HCT116 (cell line): ENCODE measurements at places on chromosomes 5 and 9. TPM values are rescaled to one million over a fixed set of nuclear protein-coding genes. Genes with fewer than 3 reads are reported as not detected.

DNA sequence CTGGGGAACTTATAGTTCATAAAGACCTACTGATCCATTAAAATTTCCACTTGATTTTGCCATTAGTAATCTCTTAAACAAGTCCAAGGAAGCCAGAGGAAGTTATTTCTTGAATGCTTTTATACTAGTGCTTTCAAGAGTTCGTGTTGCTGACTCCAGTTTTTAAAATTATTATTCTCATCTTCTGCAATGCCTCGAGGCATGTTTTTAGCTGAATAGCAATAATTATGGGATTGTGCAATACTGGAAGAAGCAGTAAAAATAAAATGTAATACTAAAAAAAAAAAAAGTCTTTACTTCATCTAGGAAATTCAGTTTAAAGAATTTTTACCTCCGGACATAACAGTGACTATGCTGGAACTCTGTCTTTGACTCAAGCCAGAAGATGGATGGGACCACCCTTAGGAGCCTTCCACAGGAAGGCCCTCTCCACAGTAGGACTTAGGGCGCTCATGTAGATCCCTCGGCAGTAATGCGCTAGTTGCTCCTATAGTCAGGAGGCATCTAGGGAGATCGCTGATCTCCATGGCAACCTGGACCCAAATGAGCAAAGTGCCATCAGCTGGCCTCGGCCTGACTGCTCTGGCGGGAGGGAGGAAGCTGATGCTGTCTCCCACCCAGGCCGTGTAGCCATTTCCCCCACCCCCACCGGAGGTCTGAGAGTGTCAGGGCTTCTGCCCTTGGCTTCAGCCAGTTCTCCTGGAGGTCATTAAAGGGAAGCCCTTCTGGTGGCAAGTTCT is 56.7 kb downstream of the DAPK1 start:
- DNase-seq = no peak

- no peak for DNase-seq
These were observed 62.7 kb upstream of the OSMR start for GRCh38 chr5:38783011-38783561.

- no peak for DNase-seq
These were observed 893.2 kb downstream of the DTWD2 start for GRCh38 chr5:118095115-118095514.

DNA sequence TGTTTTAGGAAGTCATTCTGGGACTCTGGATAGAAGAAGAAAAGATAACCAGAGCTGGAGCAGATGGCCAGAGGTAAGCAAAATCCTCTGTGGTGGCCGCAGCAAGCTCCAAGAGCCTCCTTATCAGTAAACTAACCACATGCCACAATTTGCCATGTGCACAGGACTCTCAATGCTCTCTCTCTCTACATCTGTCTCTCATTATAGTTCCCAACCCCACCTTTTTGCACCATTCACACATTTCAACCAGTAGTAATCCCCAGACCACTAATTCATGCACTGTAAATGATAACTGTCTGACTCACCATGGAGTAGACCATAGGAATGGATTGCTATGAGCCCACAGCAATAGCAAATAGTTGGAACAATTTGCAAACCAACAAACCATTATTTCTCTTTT is 526.1 kb downstream of the TLR4 start:
- DNase-seq = no peak

DNA sequence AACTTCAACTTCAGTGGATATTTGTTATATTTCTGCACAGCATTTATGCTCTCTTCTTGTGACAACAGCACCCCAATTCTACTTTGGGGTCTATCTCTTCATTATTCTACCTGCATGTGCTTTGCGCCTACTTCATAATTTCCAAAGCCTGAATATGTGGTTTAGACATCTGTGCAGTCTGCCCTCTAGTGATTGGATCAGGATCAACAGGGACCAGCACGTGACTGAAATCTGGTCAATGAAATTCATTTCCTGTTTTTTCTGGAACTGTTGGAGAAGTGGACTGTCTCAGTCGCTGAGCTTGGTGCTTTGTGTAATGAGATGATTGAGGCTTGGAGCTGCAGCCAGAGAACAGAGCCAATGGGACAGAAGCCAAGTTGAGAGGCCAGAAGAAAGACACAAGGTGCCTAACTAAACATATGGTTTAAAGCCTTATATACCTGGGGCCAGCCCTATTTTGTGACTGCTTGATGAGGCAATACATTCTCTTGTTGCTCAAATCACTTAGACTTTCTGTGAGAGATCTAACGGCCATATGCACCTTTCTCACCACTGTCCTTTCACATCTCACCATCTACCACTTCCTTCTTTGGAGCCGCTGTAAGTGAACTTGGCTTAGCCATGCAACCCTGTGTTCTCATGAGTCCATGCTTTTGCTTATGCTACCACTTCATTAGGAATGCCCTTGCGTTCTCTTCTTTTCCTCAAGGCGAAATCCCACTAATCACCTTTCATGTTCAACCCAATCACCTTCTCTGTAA is 68.8 kb upstream of the PPP2R2B start:
- DNase-seq = peak; percentile 16

DNA sequence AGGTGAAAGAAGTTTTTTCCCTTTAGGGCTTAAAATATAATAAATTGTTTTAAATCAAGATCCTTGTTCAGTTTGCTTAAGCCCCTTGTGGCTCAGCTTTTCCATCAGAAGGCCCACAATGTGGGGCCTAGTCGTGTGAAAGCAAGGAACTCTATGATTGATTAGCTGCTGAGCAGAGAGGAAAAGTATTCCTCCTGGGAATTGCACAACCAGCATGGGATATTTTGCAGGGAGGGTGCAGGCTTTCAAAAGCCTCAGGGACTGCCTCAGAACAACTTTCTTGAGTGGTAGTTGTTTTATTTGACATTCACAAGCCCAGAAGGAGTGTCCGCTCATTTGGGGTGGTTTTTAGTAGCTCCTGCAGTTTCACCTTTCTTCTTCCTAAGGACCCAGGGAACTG is 19.8 kb downstream of the TTC23L start:
- DNase-seq = no peak

DNA sequence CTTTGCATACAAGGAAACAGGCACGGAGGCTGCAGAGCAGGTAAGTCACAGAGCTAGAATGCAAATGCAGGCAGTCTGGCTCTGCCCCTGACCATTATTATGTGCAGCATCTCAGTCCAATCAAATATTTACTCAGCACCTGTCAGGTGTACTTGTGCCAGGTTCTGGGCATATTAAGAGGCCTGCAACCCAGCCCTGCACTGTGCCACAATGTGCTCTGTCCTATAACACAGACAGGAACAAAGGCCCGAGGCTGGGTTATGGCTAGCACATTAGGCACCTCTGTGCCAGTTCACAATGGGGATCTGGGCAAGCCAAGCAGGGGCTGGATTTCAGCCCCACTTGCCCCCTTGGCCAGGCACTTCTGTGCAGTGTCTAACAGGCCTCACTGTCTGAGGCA is 14.0 kb downstream of the ARL15 start:
- DNase-seq = no peak

- DNase-seq = no peak
These were observed 567.0 kb upstream of the CDH18 start for GRCh38 chr5:20555034-20555433.

DNA sequence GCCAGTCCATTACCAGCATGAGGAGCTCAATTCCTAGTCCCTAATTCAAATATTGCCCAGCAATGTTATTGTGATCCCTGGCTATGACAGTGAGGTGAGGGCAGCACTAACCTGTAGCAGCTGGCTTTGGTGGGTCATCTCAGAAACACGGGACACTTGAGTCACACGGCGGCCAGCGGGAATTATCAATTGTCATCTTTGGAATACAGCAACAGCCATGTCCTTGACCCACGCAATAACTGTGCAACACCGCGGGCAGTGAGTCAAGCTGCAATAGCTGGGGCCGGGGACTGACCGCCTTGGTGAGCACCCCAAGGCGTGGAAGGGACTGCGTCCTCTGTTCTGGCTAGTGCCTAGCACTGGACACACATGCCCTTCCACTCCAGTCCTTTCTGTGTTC is 62.5 kb upstream of the ALDH1B1 start:
- DNase-seq = no peak

DNA sequence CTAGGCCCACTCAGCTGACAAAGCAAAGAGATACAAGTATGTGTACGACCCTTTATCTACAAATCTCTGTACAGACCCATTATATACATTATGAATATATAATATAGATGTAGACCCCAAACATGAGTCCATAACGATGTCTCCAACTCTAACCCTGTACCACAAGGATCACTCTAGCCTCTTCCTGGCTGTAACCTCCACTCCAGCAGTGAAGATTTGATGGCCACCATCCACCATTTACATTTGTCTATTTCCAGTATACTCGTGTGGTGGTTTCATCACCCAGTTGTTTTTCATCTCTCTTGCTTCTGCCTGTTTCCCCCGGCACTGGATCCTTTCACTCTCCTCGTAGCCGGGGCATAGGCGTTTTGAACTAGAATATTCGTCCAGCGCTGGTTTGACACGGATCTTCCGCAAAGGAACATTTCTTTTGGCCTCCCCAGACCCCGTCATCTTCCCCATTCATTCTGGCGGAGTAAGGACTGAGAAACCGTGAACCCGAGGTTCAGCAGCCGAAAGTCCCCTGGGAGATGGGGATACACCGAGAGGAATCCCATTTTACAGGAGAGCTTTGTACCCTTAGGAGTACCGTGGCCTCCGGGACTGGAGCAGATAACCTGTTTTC is 828 bp upstream of the TRIO start:
- DNase-seq = no peak

DNA sequence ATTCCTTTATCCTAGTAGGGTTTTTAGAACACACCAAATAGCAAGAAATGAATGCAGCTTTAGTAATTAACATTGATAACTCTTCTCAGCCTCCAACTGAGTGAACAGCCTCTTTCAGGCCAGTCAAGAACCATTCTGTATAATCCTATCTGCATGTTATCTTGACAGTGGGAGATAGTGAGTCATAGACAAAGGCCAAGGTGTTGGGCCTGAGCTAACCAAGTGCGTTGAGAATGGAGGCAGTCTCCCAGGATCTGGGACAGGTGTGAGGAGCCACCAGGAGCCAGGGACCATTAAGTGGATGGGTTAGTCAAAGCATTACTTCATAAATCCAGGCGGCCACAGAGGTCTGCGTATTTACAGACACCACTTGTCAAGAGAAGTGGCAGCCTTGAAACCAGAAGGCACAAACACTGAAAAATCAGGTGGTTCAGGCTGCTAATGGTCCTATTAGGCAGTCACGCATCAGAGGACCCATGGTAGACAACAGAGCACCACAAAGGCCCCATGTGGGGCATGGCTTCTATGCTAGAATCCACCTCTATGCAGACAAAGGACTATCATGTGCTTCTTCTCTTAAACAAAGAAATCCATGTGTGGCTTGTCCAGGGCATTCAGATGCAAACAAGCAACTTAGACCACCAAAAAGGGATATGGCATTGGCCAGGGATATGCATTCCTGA is 409.7 kb upstream of the PIK3R1 start:
- DNase-seq = no peak

Gene SYK
- total RNA-seq = 9.0 TPM

Gene ENG
- 0.76 TPM for total RNA-seq

Gene GMCL2
- total RNA-seq = not detected

Gene ENC1
- 30.0 TPM for total RNA-seq

Gene DND1
- total RNA-seq = 2.3 TPM
